ENCODE measurements at places on chromosomes 12 and 14.

DNA sequence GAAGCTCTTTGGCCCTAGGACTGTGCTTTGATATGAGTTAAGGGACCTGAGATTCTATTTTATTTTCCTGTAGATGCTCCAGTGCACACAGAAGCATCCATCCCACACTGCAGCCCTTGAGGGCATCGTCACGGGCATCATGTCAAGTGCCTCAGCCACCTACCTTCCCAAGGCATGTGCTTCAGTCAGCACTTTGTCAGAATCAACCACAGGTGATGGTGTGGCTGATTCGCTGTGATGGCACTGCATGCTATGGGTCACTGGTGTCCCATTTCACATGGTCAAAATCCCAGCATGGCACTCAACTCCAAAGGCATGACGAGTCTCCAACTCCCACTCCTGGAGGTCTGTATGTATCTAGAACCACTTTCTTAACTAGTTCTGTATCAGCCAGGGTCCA, 100.8 kb downstream of the AACS start:
- no peak for DNase-seq

GRCh38 chr12:42270596-42270995, 32.5 kb upstream of the YAF2 start:
- no peak for DNase-seq

DNA sequence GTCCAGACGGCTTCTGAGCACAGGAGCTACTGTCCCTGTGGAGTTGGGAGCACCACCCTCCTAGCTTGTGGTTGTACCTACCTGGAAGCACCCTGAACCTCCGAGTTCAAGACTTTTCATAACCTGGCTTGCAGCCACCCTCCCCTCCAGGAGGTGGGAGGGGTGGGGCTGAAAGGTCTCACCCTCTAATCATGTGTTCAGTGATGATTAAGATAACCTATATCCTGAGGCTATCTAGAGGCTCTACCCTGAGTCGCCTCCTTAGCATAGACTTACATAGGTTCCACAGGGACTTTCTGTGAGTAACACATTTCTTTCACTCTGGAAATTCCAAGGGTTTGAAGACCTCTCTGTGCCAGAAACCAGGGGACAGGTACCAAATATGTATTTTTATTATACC, 146.5 kb downstream of the CFAP54 start:
- DNase-seq, result no peak

DNA sequence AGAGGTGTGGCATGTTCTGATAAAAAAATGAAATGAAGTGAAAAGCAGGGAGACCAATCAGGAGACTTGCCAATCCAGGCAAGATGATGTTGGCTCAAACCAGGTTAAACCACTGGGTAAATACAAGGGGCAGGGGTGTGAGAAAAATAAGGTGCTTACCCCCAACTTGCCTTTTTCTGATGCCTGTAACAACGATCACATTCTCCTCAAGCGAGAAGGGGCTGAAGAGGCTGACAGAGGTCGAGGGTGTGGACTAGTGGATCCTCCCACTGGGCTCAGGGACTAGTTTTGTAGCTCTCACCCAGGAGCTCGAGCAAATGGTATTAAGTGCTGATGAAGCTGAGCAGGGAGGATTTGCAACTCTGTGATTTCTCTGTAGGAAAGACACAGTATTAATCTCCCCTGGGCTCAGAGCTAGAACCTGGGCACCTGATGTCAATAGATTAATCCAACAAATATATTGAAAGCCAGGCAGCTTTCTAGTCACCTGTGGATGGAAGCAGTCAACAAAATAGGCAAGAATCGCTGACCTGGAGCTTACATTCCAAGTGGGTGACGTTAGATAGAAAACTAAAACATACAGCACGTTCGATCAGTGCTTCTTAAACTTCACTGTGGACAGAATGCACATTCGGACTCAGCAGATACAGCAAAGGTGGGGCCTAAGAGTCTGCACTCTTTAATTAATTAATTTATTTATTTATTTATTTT, 15.2 kb upstream of the EAPP start:
- DNase-seq, result peak; percentile 48

DNA sequence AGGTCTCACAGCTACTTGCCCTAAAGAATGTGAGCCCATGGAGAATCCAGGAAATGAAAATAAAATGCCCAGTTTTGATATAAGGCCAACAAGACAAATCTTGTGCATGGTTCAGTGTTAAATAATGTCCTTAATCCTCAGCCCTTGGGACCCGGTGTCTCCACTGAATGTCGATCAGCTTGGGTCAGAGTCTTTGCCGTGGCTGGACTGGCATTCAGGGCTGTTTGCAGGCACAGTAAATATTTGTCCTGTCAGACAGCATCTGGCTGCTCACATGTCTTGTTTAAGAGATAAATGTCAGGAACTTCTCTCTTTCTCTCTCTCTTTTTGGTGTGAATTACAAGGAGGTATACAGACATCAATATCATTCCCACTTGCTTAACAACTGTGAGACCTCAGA, 452.5 kb downstream of the FUT8 start:
- no peak for DNase-seq

GRCh38 chr14:62451221-62451620, 594.0 kb downstream of the KCNH5 start:
- no peak for DNase-seq

- DNase-seq, result no peak
Observed at GRCh38 chr12:12503384-12504078, 59.1 kb downstream of the DUSP16 start.

- no peak for DNase-seq
Observed at GRCh38 chr12:104566244-104566993, 109.7 kb downstream of the CHST11 start.

GRCh38 chr12:25524366-25524765, 28.7 kb downstream of the LMNTD1 start:
- DNase-seq, result no peak

- DNase-seq, result peak; percentile 43
Observed at GRCh38 chr14:93715279-93715927, 72.9 kb downstream of the PRIMA1 start.

DNA sequence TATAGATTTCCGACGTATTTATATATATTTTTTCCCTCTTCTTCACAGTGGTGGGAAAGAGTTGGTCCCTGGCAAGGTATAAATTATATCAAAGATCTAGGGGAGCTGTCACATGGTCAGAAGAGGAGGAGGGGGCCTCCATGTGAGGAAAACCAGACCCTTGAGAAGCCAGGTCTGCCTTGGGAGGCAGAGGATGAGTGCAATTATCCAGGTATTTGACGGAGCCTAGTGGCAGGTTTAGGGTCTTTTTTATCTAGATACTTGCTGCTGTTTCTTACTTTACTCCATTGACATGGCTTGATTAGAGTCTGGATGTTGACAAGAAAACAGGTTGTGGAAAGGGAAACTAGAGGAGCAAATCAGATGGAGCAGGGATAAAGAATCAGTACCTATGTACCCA, 5.5 kb downstream of the COPZ1 start:
- DNase-seq, result no peak

DNA sequence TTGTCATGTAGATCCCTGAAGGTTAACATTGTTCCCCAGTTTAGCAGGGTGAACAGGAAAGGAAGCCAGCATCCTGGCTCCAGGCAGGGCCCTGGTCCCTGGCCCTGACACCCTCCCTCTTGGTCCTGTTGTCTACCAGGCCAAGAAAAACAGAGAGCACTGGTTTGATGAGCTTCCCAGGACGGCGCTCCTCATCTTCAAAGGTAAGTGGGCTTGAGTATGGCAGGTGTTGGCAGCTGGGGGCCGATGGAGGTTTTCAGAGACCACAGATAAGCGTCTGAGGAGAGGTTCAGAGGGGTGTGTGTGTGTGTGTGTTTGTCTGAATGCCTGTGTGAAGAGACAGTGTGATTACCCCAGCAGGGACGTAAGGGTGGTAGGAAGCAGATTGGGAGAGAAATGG, 56.3 kb downstream of the SLC8B1 start:
- no peak for DNase-seq

DNA sequence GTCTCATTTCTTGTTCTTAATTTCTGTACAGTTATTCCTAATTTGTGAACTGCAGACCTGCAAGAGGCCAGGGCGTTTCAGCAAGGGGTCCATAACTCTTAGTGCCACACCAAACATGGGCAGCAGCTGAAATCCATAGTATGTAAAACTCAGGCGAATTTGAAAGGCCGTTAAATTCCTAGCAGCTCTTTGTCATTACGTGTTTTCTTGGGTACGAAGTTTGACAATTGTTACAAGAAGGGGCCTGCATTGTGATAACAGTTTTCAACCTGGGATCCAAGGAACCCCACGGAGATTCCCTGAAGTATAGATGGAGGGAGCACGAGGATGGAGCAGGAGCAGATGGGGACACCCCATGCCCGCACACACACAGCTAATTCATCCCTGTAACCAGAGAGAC, 288.0 kb downstream of the ZFP36L1 start:
- DNase-seq, result no peak

DNA sequence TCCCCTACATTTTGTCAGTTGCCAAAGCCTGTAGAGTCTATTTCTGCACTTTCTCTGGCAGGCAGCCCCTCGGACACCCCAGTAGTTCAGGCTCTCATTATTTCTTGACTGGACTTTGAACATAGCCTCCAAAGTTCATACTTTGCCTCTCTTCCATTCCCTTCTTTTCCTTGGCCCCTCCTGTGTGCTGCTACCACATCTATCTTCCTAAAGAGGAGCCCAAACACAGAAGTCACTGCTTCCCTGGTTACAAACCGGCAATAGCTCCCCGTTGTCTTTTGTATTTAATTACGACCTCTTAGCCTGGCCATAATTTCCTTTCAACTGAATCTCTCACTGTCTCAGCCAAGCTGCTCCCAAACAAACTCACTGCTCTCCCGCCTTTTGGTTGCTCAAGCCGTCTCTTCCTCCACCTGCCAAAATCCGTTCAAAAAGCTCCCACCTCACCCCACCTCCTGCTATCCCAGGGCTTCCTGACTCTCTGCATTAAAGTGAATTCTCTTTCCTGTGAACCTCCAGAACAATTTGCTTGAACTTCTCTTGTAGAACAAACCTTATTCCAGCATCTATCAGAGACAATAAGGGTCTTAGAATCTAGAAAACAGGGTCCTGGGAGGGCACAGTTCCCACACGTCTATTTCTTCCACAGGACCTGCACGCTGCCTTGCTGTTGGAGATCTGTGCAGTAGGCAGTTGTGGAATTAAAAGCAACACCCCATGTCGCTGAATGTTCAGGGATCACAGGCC, 46.9 kb downstream of the PRMT8 start:
- no peak for DNase-seq

DNA sequence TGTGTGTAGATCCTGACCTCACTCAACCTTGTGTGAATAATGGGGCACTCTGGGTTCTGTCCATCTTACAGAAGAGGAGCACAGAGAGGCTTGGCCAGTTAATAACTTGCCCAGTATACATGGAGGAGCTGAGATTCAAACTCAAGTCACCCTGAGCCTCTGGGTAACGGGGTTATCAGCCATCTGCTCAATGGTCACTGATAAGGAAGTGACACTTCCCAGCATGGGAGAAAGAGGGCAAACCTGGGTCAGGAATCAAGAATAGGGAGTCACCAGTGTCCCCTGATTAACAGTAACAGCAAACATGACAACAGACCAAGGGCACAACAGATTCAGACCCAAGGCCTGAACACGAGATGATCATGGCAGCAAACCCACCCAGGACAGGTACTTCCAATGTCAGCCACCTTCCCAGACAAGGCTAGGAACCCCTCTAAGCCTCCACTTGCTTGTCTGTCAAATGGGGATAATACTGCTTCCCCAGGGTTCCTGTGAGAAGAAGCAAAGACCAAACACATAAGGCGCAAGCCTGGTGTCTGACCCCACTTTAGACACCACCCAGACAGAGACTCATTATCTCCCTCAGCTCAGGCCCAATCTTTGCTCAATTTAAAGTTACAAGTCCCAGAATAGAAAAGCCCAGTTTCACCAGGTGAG, 3.6 kb downstream of the CCDC85C start:
- no peak for DNase-seq

- no peak for DNase-seq
Observed at GRCh38 chr12:125124320-125124966, 59.2 kb downstream of the AACS start.

DNA sequence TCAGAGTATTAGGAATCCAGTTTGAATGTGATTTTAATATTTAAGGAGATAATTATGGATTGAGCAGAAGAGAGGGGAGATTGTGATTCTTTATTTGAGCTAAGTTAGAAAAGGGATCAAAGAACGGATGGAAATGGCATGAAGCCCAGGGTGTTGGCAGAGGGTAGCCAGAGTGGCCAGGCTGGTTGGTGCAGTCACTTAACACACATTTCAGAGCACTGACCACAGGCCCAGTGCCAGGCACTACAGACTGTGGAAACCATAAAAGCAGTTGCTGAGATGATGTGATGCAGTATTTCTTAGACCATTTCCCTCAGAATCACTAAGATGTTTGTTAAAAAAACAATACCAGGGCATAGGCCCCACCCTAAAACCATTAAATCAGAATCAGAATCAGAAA, 167.7 kb upstream of the AMIGO2 start:
- DNase-seq, result no peak

GRCh38 chr12:24661657-24662096, 287.2 kb downstream of the BCAT1 start:
- DNase-seq, result no peak

GRCh38 chr12:1842183-1842904, 22.0 kb downstream of the LRTM2 start:
- DNase-seq, result no peak

- no peak for DNase-seq
Observed at GRCh38 chr12:87901457-87901856, 127.7 kb downstream of the C12orf50 start.

- no peak for DNase-seq
Observed at GRCh38 chr12:29145372-29146170, 3.5 kb upstream of the FAR2 start.

GRCh38 chr14:77936138-77936639, 136.3 kb downstream of the ADCK1 start:
- DNase-seq, result no peak

DNA sequence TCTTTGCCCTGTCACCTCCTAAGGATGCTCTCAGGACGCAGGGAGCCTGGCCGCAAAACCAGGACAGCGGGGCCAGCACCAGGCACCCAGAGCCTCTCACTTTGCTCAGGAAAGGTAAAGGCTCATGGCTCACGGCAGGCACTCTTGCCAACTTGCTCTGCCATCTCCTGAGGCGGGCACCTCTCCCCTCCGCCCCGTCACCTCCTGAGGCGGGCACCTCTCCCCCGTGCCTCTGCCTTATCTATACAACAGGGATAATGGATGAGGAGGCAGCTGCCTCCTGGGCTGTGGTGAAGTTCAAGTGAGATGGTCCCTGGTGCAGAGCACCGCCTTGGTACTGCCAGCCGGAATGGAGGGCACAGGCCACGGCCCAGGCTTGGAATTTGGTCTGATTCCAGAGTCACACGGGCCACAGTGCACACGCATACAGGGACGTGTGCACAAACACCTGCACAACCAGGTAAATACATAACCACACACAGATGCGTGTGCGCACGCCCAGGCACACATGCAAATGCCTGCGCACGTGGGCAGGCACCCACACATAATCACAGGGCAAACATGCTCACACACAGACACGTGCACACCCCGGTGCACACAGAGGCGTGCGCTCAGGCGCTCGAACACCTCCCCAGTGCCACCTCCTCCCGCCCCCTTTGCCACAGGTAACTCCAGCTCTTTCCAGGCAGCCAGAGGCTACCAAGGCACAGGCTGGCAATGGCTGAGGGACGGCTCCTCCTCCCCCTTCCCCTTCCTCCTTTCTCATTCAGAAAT, 11.6 kb downstream of the DEGS2 start:
- no peak for DNase-seq
